ENCODE measurements at places on chromosomes 3 and 15. TPM values are rescaled to one million over a fixed set of nuclear protein-coding genes. Genes with fewer than 3 reads are reported as not detected.

SLC28A2 gene
- total RNA-seq = 0.35 TPM

SLC15A2 gene
- 63.6 TPM for total RNA-seq

GRCh38 chr3:48662753-48663488 is at the start of gene CELSR3:
Gene CELSR3 (minus strand): TSS chr3:48662886. CDS start chr3:48662634, 252 bp downstream.
- DNase-seq = peak; percentile 74

- peak; percentile 91 for DNase-seq
Measured at GRCh38 chr3:127547761-127548605, 42.5 kb downstream of the TPRA1 start.

CILP gene
- 1.1 TPM for total RNA-seq

DNA sequence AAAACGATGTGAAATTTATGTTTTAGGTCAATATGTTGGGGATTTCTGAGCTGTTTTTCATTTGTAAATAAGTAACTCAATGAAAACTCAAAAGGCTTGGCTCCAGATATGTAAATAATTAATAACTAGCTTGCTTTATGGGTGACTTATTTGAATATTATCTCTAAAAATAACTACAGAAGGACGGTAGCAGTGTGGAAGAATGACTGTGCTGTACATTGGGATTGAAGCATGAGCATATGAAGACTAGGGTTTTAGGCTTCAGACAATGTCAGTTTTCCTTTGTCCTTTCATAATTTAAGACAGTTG is 343.9 kb downstream of the GRM7 start:
- DNase-seq = no peak

DNA sequence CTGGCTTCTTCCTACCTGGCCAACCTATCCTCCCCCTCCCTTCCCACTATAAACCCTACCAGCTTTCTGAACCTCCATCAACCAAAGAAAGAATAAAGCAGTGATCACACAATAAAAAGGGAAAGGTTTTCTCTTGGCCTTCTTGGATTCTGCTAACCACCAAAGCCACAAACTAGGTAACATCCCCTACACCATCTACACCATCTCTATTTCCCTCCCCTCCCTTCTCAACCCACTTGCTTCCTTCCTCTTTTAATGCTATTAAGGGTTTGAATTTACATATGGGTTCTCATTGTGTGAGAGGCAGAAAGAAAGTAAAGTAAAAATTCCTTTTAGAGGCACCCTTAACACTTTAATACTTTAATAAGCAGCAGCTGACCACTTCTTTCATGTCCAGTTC is 25.8 kb upstream of the RSL24D1 start:
- DNase-seq = no peak

NPRL2 gene
- total RNA-seq = 21.6 TPM

ATG3 gene
- 48.6 TPM for total RNA-seq

RETNLB gene
- not detected for total RNA-seq

DNA sequence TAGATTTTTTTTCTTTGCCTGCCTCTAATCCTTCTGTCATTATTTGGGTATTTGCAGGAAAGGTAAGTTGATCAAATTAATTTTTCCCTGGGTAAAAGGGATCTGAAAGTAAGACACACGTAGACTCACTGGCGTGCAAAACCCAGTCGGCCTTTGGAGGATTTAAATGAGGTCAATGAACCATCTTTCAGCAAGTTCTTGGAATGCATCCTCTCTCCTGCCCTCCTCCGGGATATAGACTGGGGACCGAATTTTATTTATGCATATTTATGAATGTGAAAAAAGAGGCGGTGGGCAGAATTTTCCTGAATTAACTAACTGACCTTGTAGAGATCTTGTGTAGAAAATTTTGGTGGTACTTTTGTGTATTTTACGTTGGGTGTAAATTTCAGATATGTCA is 2.2 kb downstream of the CADM2 start:
- no peak for DNase-seq

DNA sequence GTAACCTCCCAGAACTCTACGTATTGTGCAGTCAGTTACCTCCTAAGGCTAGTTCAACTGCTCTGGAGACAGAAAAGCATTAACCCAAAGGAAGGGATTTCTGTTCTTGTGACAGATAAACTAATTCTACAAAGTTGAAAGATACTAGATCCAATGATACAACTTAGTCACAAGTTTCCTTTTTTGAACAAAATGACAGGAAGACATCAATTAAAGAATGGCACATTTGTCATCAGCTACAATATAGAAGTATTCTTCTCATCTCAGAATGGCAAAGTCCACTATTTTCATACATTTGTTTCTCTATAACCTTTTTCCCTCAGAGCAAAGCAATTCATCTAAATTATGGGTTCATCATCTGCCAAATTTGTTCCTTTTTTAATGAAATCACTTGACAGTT is 43.7 kb downstream of the ISL2 start:
- no peak for DNase-seq

GRCh38 chr15:96416218-96416933 is 85.9 kb downstream of the NR2F2 start:
- no peak for DNase-seq

CHRM5 gene
- not detected for total RNA-seq

GRCh38 chr15:42419369-42419768 is 60.1 kb downstream of the CAPN3 start:
- DNase-seq = no peak
